ENCODE measurements at places on chromosomes 13 and 19.
A peak's percentile ranks its signal among the peaks of the same experiment; 100 is the strongest.

DNA sequence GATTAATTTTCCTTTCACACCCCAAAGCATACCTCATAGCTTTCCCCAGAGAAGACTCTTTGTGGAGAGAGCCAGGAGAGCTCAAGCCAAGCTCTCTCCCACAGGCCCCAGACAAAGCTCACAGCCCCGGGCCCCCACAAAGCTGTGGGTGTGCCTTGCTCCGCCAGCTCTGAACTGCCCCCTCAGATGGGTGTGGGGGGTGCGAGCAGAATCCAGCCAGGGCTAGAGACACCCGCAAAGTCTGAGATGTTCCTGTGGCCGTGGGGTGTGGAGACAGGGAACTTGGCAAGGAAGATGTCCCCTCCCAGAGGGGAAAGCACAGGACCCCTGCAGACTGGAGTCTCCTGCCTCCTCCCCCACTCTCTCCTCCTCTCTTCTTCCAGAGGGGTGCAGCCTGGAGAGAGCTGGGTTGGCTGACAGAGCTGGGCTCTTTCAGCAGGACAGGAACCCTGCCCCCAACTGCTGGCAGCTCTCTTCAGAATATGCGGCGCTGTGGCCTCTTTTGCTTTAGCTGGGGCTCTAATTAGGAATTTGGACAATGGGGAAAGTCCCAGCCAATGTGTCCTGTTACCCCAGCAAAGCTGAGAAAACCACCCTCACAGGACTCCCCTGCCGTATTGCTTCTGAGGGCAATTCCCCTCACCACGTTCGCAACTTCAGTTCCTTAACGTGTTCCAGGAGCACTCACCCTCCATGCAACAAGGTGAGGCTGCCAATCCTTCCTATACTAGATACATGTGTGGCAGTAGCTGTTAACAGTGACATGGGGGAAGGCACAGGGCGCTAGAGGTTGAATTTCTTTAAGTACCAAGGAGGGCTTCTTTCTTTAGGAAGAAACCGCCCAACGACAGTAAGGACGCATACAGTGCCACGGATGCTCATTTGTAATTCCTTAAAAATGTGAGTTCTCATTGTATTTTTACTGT lies 170.0 kb downstream of the COL4A1 start:
- DNase-seq, result no peak

DNA sequence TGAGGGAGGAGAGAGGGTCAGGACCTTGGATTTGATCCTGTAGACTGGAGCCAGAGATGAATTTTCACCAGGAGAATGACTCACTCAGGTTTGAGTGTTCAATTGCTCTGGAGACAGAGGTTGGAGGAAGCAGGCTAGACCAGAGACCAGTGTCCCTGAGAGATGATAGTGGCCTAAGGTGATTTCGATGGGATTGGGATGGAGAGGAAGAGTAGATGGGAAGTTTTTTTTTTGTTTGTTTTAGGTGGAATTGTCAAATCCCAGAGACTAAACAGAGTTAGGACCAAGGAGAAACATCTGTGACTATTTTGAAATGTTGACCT lies 2.3 kb downstream of the CEBPG start:
- DNase-seq, result no peak

DNA sequence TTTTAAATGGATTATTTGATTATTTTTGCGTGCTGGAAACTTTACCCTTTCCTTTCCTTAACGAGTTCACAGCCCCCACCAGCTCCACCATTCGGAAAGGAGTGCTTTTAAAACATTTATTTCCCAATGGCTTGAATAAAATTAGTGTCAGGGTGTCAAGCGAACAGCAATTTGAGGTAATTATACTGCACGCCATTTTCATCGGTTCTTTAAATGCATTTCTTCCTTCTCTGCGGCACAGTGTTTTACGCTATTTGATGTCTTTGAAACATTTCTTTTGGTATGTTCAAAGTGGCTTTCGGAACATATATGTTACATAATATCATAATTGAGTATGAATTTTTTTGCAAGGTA lies 309 bp upstream of the SLITRK1 start:
- no peak for DNase-seq

GRCh38 chr19:10670182-10670581 lies 16.0 kb downstream of the ILF3 start:
- no peak for DNase-seq

DNA sequence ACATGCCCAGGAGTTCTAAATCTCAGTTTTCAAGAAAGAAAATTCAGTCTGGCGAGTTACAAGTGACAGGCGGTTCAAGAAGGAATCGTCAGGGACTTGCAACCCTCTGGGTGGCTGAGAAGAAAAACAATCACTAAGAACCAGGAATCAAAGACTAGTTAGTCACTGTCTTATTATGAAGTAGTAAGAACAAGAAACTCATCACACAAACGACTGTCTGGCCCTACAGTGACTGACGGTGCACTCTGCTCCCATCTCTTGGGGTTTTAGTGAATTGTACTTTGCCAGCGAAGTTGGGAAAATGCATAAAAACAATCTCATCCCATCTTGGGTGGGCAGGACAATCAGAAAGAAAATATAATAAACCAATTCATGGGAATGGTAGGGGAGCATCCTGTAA lies 63.7 kb upstream of the SACS start:
- no peak for DNase-seq

GRCh38 chr13:42277618-42278276 lies 5.8 kb downstream of the AKAP11 start:
- no peak for DNase-seq

- DNase-seq, result no peak
These were observed 467.3 kb downstream of the IRS2 start for GRCh38 chr13:109318945-109319590.

GRCh38 chr13:100859861-100860260 lies 185.3 kb upstream of the TMTC4 start:
- no peak for DNase-seq

DNA sequence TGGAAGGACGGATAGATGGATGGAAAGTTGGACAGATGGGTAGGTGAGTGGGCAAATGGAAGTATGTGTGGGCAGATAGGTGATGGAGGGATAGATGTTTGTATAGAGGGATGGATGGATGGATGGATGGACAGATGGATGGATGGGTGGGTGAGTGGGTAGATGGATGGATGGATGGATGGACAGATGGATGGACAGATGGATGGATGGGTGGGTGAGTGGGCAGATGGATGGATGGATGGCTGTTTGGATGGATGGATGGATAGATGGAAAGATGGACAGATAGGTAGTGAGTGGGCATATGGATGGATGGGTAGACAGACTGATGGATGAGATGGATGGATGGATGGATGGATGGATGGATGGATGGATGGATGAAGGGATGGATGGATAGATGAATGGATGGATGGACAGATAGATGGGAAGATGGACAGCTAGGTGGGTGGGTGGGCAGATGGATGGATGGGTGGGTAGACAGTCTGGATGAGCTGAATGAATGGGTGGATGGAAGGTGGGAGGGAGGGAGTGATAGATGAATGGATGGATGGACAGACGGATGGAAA lies 74.9 kb upstream of the KCTD15 start:
- DNase-seq, result no peak

DNA sequence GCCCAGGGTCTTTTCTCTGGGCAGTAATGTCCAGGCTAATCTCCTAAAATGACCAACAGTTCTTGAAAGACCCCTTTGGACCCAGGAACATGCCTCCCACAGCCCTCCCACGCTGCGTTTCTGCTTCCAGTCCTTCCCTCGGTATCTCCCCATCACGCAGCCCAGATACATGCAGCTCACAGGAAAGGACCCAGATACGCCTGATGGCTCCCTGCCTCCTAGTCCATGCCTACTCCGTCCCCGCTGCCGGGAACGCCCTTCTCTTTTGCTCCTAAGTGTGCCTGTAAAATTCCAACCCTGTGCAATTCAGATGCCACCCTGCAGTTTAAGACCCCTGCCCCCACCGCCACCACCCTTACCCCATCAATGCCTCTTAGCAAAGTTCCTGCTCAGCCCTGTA lies 778 bp downstream of the MUC16 start:
- DNase-seq, result no peak

DNA sequence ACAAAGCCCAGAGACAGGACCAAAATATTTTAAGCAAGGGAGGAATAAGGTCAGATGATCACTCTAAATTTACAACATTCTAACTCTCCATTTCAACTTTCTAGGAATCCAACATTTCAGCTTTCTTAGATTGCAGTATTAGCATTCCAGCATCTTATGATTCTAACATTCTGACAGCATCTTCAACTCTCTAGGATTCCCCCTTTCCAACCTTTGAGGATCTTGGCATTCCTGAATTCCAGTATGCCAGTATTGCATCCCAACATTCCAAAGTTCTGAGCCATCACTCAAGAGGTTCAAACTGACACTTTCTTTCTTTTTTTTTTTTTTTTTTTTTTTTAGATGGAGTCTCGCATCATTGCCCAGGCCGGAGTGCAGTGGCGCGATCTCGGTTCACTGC lies 13.8 kb downstream of the TGFB1 start:
- no peak for DNase-seq

- DNase-seq, result no peak
These were observed 830 bp downstream of the MICOS13 start for GRCh38 chr19:5679289-5680083.

DNA sequence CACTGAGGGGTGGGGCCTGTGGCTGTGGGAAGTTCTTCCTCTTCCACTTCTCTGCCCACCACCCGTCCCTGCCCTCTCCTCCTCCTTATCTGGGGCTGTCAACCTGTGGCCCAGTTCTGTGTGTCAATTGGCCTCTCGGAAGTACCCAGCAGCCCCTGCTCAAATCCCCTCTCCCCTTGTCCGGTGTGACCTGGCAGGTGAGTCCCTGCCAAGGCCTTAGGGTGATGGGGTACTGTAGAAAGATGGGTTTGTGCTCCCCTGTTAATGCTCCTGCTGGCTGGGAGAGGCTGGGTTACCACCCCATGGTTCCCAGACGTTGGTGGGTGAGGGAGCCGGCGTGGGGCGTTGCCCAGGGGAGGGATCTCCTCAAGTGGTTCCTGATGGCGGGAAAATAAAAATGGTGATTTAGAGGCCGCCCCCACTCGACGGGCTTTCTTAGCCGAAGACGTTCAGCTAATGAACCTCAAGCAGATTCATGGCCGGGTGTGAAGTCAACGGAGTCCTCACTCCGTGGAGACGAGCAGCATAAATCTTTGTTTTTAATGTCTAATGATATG lies 141.2 kb downstream of the URI1 start:
- no peak for DNase-seq

DNA sequence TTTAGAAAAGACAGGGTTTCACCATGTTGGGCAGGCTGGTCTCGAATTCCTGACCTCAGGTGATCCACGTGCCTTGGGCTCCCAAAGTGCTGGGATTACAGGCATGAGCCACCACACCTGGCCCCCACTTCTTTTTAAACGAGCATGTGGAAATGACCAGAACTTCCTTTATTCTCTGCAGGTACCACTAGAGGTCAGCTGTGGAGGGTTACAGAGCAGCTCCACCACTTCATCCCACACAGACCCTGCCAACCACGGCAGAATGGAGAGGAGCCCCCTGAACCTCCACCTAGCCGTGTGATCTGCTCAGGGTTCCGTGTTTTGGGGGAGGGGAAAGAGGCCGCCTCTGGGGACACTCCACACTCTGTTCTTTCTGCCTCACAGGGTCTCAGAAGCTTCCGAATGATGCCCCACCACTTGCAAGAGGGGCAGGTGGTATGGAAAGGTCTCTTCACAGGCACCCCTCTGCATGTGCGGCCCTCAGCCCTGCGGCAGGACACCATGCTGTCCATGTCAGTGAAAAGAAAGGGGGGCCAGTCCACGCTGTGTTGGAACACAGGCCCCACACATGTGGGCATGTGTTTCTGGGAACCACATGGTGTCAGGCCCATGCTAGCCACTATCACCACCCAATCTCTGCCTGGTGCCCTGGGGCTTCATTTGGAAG lies 465.0 kb downstream of the TSHZ3 start:
- no peak for DNase-seq

DNA sequence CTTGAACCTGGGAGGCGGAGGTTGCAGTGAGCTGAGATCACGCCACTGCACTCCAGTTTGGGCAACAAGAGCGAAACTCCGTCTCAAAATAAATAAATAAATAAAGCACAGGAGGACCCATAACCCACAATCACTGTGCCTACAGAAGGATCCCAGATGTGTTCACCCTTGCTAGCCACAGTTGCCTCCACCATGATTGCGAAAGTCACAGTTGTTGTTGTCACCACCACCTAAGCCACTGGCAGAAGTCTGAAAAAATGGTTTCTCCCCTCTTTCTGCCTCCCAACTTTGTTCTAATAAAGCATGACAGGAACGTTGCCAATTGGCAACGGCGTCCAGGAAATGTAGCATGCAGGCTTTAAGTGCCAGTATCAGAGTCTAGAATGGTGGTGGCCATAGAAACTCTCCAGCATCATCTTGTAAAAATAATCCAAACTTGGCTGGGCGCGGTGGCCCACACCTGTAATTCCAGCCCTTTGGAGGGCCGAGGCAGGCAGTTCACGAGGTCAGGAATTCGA lies 2.2 kb upstream of the EPS15L1 start:
- DNase-seq, result no peak

DNA sequence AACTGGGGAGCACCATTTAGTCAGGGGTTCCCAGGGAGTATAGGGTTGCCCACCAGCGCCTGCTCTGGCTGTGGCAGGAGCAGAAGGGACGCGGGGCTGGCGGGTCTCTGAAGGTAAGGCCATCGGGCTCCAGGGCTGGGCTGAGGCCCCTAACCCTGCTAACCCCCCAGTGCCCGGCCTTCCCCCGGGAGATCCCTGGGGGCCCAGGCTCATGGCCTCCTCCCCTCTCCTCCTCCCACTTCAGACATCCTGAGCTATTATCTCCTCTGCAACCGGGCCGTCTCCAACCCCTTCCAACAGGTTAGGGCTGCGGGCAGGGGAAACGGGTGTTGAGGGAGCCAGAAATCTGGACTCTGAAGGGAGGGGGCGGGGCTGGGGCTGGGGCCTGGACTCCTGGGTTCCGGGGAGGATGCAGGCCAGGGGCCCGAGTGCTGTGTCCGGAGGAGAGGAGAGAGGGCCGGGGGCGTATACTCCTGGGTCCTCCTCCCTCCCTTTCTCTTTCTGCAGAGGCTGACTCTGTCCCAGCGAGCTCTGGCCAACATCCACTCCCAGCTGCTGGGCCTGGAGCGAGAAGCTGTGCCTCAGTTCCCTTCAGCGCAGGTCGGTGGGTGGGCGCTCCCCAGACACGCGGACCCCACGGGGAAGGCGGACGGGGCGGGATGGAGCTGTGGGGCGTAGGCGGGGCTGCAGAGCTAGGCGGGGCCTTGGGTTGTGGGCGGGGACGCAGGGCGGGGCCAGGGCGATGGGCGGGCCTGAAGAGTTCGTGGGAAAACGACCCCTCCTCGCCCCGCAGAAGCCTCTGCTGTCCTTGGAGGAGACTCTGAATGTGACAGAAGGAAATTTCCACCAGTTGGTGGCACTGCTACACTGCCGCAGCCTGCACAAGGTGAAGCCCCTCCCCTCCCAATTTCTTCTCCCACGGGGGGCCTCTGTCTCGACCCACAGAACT lies 15.3 kb downstream of the TTYH1 start:
- no peak for DNase-seq

- no peak for DNase-seq
These were observed 360 bp upstream of the ZNF69 start for GRCh38 chr19:11887234-11887610.

DNA sequence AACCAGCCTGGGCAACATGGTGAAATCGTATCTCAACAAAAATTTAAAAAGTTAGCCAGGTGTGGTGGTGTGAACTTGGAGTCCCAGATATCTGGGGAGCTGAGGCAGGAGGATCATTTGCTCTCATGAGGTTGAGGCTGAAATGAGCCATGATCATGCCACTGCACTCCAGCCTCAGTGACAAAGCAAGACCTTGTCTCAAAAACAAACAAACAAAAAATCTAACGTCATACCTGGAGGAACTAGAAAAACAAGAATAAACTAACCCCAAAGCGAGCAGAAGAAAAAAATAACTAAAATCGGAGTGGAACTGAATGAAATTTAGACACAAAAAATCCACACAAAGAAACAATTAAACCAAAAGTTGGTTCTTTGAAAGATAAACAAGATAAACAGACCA lies 1885.1 kb downstream of the OLFM4 start:
- no peak for DNase-seq

GRCh38 chr13:114130837-114131582 lies 1.4 kb downstream of the RASA3 start:
- DNase-seq, result peak; percentile 16

Measured in NCI-H460 (cell line).